ENCODE measurements at places on chromosomes 2 and 18. TPM values are rescaled to one million over a fixed set of nuclear protein-coding genes. Genes with fewer than 3 reads are reported as not detected.

IL1RN gene
- total RNA-seq: 253 TPM

MPP4 gene
- total RNA-seq: 0.74 TPM

ICOS gene
- total RNA-seq: 1.7 TPM

IHH gene
- total RNA-seq: not detected

ANKZF1 gene
- total RNA-seq: 98.7 TPM

DNA sequence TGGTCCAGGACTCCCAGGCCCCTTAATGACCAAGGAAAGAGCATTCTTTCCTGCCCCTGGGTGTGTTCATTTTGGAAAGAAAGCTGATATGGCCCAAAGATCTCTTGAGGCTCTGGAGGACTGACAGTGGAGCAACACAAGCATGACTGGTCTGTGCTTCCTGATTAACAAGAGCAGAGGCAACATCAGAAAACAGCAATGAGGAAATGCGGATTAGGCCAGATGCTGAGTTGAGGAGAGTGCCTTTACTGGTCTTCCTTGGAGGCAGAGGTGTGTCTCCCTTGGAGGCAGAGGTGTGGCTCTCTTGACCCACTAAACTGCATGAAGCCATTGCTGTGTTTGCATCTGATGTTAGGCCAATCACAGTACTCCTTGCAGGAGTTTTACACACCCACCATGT, 19.9 kb downstream of the IL36B start:
- DNase-seq: no peak

GRCh38 chr2:111684611-111685010, 199.4 kb downstream of the ANAPC1 start:
- DNase-seq: no peak

- no peak for DNase-seq
These were observed 3.9 kb downstream of the CTLA4 start for GRCh38 chr2:203871371-203871983.
